ENCODE measurements at places on chromosomes 2 and 18.
A peak's percentile ranks its signal among the peaks of the same experiment; 100 is the strongest.

DNA sequence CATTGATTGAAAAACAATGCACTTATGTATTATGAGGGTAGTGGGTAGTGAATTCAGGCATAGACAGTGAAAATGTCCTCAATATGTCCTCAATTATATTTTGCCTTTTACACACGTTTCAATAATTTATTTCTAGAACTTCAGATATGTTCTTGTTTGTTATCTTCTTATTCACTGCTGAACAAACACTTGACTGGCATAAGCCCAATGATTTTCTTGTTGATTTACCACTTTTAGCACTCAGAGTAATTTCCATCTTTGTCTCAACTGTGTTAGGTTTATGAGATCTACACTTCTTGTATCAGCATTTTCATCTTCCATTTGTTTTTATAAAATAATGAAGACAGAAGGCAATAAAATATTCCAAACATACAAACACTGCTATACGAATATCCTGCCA lies 61.8 kb upstream of the DCC start:
- DNase-seq, result no peak

DNA sequence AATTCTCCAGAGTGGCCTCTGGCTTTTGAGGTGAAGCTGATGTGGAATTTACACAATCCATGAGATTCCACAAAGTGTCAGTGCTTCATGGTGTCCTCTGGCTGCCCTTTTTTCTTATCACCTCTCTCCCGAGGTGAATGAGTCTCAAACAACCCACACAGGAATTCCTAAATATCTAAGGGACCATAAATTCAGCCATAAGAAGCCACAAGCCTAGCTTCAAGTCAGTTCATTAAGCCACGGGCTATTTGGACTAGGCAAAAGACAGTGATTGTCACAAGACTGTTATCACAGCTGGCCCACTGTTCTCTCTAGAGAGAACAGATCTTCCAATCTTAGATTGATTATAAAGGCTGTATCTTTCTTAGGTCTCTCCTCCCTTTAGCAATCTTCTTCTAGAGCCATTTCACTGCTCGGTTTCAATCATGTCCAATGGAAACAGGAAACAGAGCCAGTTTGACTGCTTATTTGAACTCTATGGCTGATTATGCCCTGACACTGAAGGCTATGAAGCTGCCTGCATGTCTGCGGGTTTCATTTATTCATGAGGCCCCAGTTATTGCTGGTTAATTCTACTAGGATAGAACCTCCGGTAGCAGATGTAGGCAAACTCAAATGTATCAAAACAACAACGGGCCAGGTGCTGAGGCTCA lies 4.1 kb downstream of the NEMP2 start:
- DNase-seq, result no peak

DNA sequence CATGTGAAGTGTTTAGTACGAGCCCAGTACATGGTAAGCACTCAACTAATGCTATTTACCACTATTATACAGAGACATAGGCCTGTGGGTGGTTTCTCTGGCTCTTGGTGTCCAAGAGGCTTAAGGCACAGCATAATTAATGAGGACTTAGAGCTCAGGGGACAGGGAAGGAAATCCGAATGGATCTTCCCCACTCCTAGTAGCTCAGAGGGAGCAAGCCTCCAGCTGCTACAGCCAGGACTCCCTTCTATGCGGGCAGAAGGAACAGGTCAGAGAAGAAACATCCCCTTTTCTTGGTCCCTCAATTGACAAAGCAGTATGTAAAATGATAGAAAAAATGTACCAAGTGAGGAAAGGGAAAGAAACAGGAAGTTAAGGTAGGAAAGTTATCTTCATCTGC lies 261.3 kb upstream of the STON1 start:
- DNase-seq, result no peak

GRCh38 chr2:212797484-212798205 lies 259.0 kb upstream of the ERBB4 start:
- no peak for DNase-seq

- no peak for DNase-seq
Measured at GRCh38 chr2:72963423-72964145, 46.3 kb downstream of the EMX1 start.

GRCh38 chr2:25207078-25207545 lies 38.7 kb upstream of the POMC start:
- DNase-seq, result no peak

DNA sequence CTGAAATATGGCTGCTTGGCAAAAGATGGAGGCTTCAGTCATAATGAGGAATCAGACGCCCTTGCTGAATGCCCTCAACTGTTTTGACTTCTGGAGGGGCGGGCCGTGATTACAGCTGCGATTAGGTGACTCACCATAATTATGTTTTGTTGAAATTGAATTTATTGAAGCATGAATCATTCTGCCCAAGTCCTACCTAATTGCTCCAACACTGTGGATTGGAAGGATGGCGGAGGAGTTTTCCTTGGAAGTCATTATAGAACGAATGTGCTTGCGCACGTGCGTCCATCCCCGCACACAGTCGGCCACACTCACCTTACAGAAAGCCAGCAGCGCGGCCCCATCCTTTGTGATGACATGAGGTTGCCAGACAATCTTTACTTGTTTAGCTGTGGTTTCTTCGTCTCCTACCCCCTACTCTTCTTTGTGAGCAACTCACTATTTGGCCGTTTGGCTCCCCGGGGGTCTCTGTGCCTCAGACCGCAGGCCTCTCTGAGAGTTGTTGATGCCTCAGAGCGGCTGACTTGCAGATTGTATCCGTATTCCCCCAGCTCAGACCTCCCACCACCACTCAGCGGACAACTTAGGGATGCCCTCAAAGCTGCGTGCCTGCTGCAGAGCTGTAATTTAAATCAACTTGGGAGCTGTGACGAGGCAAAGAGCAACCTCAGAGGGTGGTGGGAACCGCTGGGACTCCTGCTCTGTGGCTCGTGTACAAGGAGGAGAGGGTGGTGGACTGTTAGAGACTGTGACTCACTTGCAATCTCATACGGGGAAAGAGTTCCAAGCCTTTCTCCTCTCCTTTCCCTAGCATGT lies 513.4 kb downstream of the TNS1 start:
- DNase-seq, result no peak

DNA sequence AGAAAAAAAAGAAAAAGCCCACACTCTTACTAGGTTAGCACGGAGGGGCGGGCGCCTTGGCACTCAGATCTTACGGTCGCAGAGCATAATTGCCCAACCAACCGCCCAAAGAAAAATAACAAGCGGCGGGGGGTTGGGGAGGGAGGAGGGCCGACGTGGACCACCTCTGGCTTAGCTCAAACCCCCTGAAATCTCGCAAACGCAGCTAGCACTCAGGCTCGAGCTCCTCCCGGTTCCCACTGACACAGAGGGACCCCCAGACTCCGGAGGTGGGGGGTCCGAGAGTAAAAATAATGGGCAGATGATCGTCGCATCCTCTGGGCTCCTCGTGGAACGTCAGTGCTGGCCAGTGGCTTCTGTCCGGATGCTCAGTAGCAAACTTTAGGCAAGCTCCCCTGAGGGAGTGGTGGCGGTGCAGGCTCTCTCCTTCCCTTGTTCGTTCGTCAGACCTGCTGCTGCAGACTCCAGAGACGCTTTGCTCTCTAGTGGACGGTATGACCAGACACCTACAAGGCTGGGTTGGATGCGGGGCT lies 12.0 kb downstream of the CATIP start:
- DNase-seq, result no peak

DNA sequence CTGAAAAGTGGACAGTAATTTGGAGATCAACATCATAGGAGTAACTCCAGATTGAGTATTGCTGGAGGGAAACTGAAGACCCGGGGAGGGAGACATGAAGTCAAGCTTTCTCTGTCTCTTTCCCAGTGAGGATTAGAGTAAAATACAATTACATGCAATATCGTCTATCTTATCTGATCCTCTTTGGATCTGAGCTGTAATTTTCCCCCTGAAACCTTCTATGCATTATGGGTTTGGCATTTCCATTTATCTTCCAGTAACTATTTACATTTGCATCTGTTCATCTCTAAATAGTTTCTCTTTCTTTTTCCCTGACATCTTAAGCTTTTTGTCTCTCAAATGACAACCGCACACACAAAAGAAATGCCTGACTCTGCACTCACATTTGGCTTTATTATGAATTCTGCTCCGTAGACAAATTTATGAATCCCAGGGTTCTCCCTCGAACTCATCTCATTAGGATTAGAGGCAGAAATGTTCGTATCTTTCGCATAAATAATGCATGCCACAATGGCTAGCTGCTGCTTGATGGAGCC lies 113.1 kb downstream of the SPP2 start:
- no peak for DNase-seq

DNA sequence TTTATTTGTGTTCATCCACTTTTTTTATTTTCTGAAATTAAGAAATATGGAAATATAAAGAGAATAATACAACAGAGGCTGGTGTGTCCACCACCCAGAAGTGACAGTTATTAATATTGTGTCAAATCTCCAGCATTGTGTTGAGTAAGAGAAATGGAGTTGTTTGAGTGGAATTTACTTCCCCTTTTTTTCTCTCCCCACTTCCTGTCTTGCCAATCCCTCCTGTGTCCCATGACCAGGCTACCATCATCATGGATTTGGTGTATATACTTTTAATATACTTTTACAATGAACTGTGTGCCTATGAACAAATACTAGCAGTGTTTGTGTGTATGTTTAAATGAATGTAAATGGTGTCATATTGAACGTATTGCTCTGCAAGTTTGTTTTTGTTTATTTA lies 276.9 kb upstream of the SKOR2 start:
- no peak for DNase-seq

DNA sequence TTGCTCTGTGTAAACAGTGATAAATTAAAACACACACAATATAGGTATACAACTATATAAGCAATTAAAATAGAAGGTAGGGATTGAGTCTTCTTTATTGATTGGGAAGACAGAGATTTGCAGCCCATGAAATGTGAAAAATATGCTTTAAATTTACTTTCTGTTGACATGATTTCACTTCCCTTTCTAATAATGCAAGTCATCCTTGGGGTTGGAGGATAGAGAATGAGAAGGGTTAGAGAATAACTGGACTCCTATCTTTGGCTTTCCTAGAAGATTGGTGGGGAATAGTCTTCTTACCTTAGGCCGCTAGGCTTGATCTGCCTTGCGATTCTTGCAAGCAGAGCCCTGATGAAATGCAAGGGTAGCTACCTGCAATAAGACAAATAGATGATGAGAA lies 339.8 kb downstream of the NYAP2 start:
- no peak for DNase-seq

GRCh38 chr2:161115605-161116380 lies 44.4 kb upstream of the TANK start:
- DNase-seq, result no peak

- no peak for DNase-seq
Measured at GRCh38 chr2:20599001-20599600, 51.8 kb downstream of the HS1BP3 start.

- no peak for DNase-seq
Measured at GRCh38 chr2:212007972-212008371, 530.6 kb downstream of the ERBB4 start.

GRCh38 chr2:122423934-122424333 lies 668.5 kb downstream of the TSN start:
- no peak for DNase-seq

DNA sequence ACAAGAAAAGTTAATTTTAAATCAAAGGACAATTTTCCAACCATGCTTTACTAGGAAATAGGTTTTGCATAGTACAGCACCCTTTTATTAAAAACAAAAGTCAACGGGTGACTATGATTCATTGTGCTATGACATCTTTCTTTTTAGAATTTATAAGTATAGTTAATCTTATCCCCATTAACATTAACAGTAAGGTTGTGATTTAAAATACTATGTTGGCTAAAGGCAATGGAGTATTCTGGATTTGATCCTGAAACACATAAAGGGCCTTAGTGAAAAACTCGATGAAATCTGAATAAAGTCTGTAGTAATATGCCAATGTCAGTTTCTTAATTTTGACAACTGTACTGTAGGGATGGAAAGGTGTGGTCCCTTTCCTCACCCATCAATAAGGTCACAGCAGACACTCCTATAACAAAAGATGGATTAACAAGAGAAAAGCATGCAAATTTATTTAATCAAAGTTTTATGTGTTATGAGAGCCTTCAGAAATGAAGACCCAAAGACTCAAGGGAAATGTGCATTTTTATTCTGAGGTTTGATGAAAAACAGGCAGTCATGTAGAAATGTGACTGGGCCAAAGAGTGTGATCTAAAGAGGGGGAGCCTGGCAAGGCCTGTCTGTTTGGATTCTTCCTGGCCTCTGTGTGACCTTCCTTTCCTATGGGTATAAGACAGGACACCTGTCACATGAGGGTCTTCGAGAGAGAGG lies 731.4 kb downstream of the TSN start:
- no peak for DNase-seq

- DNase-seq, result no peak
Measured at GRCh38 chr2:74576211-74576862, 21.8 kb downstream of the DOK1 start.

DNA sequence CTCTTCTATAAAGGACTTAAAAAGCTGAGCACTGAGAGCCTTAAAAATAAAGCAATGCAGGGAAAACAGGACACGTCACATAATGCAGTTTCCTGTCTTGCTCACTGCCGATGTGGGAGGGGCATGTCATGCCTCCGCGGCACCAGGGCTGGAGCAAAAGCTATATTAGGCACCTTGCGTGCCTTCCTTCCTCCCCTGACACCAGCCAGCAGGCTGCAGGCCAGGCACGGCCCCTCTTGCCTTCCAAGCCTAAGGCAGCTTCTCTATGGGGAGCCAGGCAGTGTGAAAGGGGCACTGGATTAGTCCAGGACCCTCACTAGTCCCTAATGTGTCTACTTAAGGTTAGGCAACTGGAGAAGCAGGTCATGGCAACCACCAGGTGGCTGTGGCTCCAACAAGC lies 26.3 kb downstream of the MRPL35 start:
- peak; percentile 15 for DNase-seq

- DNase-seq, result no peak
Measured at GRCh38 chr18:50396005-50396660, 21.3 kb downstream of the SKA1 start.

- DNase-seq, result no peak
Measured at GRCh38 chr2:239908308-239908707, 116.8 kb downstream of the NDUFA10 start.

- no peak for DNase-seq
Measured at GRCh38 chr2:64141674-64142405, 2.4 kb downstream of the PELI1 start.

DNA sequence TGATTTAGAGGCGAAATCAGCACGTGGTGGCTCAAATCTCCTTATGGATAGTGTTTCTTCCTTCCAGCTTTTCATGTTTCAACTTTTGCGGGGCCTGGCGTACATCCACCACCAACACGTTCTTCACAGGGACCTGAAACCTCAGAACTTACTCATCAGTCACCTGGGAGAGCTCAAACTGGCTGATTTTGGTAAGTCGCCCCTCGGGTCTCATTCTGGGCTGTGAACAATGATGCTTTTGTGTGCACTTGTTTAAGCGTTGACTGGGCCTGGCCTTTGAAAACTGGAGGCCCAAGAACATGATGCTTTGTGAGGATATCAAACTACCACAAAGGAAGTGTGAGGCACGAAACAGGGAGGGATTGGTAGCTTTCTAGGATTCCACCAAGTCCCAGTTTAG lies 27.4 kb downstream of the CDK15 start:
- no peak for DNase-seq

GRCh38 chr18:54069729-54070128 lies 154.7 kb downstream of the MBD2 start:
- no peak for DNase-seq

GRCh38 chr2:40400336-40400953 lies 51.4 kb downstream of the SLC8A1 start:
- no peak for DNase-seq

GRCh38 chr18:32391126-32391525 lies 79.6 kb downstream of the GAREM1 start:
- DNase-seq, result no peak

All from central memory CD4-positive, alpha-beta T cell (primary cell).